ENCODE measurements at places on chromosomes 5 and 9.

GRCh38 chr9:84230355-84231145 lies 110.0 kb downstream of the SLC28A3 start:
- no peak for DNase-seq

GRCh38 chr5:64637144-64637543 lies 53.2 kb upstream of the SHISAL2B start:
- no peak for DNase-seq

GRCh38 chr9:14304259-14304658 lies 9.7 kb downstream of the NFIB start:
- no peak for DNase-seq

GRCh38 chr5:139276426-139276825 lies 17.1 kb upstream of the MATR3 start:
- peak; percentile 85 for DNase-seq

DNA sequence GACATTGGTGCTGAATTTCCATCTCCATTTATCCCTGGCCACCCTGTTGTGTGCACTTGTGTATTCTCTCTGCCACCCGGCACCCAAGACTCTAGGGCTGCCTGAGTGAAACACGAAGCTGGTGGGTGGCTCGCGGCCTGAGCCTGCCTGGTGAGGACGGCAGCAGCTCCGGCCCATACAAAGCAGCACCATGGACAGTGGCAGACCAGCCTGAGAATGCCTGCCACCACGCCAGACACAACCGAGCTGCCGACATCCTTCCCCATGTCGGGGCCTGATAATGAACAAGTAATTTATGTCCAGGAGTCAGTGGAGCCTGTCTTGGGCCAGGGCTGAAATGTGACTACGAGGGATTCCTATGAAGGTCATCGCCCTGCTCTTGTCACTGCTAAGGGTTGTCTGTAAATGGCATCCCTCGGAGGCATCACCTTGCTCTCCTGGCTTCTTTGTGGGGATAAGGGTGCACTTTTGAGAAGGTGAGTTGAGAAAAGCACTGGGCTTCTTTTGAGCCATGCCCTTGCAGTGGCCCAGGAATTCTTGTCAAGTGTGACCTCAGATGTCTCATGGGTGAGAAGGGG lies 175.7 kb downstream of the MELK start:
- DNase-seq = no peak

GRCh38 chr5:5424736-5425135 lies 2.3 kb downstream of the ICE1 start:
- no peak for DNase-seq

All from LNCaP clone FGC (cell line).